ENCODE measurements at places on chromosomes 3 and 15.

- ATAC-seq, result no peak
Observed at GRCh38 chr3:189778340-189778950, 147.3 kb downstream of the TP63 start.

DNA sequence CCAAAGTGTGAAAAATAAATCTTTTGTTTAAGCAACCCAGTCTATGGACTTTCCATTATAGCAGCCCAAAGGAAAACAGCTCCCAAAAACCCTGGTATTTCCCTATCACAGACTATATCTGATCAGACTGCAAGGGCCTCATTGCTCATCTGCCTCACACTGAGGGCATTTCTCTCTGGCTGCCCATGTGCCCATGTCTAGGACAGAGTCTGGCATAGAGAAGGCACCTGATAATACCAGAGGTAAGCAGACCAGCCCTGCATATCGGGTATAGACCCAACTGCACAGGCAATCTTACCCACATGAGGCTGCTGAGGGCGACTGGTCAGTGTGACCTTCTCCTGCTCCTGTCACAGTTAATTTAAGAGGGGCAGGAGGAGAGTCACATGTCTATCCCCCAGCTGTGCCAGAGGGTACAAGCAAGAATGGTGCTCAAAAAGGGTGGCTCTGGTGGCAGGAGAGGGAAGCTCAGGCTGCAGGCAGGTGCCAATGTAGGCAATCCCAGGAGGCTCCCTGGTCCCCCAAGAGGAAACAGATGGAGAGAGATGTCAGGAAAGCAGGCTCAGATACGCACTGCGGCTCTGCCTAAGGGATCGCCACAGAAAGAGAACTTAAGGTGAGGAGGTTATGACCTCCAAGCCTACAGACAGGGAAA is 3.1 kb downstream of the CSRNP1 start:
- peak; percentile 2 for ATAC-seq

DNA sequence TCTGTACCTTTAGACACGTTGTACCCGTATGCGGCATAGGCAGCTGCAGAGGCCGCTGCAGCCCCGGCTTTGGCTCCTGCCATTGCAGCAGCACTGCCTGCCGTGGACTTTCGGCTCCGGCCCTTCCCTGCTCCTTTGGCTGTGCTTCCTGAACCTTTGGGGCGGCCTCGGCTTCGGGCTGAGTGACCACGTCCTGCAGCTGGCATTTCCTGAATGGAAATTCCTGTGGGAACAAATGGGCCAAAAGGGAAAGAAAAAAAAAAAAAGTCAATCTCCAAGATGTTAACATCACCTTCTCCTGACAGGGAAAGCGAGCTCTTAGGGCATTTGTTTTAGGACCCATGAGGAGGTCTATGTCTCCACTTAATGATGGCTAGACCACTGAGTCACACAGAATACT is 29.6 kb downstream of the CHAC1 start:
- peak; percentile 73 for ATAC-seq

GRCh38 chr3:153615863-153616262 is 453.8 kb downstream of the RAP2B start:
- no peak for ATAC-seq

GRCh38 chr3:105970283-105970682 is 101.5 kb upstream of the CBLB start:
- ATAC-seq, result no peak

DNA sequence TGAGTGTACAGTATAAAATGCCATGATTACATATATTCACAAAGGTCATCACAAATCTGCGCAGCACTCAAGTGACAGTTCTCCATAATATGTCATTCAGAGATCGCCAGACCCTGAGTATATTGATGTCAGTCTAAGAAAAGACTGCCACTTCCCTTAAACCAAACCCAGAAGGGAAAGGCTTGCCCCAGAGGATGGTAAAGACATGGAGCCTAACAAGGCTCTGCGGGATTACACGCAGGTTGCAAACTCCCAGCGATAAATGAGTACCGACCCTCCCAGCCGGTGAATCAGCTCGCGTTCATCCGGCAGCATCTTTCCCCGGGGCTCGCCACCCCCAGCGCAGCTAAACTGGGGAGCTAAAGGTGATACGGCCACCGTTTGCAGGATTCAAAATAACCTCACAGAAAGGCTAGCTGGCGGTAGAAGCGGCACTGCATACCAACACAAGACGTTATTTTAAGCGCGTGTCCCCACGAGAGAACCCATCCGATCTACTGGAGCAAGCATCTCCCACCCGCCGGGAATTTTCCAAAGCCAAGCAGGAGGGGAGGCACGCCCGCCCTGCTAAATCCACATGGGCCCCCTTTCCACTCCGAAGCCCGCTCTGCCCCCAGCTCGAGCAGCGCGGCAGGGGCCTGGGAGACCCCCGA is 643 bp downstream of the MYO5A start:
- ATAC-seq, result peak; percentile 56

DNA sequence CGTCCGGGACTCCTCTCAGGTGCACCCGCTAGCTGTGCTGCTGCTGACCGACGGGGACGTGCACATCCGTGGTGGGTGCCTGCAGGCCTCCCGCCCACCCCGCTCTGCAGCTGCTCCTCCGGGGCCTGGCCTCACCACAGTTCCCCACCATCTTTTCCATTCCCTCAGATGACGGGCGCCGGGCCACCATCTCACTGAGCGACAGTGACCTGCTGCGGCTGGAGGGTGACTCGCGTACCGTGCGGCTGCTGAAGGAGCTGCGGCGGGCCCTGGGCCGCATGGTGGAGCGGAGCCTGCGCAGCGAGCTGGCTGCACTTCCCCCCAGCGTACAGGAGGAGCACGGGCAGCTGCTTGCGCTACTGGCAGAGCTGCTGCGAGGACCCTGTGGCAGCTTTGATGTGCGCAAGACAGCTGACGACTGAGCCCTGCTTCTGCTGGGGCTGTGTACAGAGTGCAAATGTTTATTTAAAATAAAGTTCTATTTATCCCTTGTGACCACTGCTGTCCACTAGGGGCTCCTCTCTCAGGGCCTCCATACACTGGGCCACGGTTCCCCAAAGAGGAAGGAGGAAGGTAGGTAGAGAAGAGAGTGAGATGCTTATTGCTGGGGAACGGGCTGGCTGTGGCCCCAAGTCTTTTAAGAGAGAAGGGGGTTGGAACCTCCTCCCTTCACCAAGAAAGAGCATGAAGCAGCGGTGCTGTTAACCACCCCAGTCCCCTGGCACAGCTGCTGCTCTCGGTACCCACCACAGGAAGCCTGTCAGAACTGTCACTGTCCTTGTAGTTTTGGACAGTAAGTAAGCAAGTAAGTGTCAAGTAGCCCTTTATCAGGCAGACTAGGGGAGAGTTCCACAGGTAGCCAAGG is 47.0 kb downstream of the DHX30 start:
- peak; percentile 69 for ATAC-seq

All from SK-N-SH treated with all-trans-retinoic acid at 6 μM for 48 hours (cell line).